ENCODE measurements at places on chromosomes 2 and 18.

DNA sequence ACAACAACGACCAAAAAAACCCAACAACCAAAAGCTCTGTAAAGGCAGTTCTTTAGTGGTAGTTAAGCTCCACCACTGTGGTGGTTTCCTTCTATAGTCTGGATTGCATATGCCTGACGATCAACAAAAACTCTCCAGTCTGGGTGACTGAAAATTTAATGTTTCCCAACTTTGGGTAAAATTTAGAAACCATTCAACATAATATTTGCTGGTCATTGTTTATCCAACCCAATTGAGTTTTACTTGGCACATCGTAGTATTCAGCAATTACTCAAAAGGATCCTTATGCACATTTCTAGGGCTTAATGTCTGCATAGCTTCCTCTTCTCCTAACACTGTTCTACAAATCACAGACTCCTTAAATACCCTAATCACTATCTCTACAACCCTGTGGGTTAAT, 1080.2 kb upstream of the NRXN1 start:
- DNase-seq, result no peak

GRCh38 chr2:74096052-74096451, 51.7 kb downstream of the BOLA3 start:
- DNase-seq, result no peak

GRCh38 chr18:79795446-79795845, 2.3 kb upstream of the KCNG2 start:
- no peak for DNase-seq

DNA sequence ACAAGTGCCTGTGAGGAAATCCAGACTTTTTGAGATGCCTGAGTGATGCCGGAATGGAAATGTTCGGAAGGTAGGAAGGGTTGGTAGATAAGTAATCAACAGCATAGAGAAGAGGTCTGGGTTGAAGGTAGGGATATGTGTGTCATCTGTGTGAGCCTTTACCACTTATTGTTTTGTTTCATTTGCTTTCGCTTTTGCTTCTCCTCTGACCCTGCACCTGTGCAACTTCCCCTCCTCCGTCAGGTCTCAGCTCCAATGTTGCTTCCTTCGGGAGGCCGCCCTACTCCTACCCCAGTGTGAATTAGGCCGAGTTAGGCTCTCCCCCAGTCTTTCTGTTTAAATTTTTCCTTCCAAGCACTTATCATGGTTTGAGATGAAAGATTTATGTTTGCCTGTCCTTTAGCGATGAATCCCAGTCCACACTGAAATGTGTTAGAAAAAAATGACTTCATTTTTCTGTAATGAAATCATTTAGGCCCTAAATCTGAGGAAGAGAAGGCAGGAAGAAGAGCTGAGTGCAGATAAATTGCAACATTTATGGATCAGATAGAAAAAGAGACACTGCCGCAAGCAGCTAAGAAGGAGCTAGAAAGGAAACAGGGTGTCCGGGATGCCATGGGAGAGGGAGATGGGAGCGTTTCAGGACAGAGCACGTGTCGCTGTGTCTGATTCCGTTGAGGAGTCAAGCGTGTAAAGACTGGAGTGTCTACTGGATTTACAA, 139.6 kb upstream of the PELI1 start:
- no peak for DNase-seq

- no peak for DNase-seq
These were observed 59.8 kb downstream of the SNTG2 start for GRCh38 chr2:1010415-1010930.

- DNase-seq, result no peak
These were observed 223.5 kb downstream of the HDAC4 start for GRCh38 chr2:239177325-239177724.

- peak; percentile 45 for DNase-seq
These were observed 1.2 kb downstream of the TFPI start for GRCh38 chr2:187552828-187553681.

GRCh38 chr18:45745817-45746461, 22.0 kb downstream of the SLC14A1 start:
- no peak for DNase-seq

GRCh38 chr2:27914805-27915175, 24.3 kb downstream of the BABAM2 start:
- DNase-seq, result no peak

DNA sequence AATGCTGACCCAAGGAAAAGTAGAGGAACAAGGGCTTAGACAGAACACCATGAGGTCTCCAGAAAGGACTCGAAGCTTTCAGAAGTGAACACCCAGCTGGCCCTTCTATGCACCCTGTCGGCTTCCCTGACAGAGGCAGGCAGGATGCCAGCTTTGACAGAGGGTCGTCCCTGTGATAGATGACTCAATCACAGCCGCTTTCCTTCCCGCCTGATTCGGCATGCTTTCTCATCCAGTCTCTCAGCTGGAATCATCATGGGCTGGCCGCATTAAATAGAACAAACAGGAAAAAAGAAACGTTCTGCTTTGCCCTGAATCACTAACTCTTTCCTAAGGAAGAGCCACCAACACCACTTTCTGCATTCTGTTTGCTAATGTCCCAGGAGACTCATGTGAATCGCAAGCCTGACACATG, 140.3 kb upstream of the RAB12 start:
- no peak for DNase-seq

GRCh38 chr2:177641331-177641730, 248.8 kb downstream of the AGPS start:
- DNase-seq, result no peak

GRCh38 chr2:47014564-47015051, 99.0 kb upstream of the MCFD2 start:
- DNase-seq, result no peak

GRCh38 chr2:178450524-178450773, 526 bp downstream of the PRKRA start:
- no peak for DNase-seq

DNA sequence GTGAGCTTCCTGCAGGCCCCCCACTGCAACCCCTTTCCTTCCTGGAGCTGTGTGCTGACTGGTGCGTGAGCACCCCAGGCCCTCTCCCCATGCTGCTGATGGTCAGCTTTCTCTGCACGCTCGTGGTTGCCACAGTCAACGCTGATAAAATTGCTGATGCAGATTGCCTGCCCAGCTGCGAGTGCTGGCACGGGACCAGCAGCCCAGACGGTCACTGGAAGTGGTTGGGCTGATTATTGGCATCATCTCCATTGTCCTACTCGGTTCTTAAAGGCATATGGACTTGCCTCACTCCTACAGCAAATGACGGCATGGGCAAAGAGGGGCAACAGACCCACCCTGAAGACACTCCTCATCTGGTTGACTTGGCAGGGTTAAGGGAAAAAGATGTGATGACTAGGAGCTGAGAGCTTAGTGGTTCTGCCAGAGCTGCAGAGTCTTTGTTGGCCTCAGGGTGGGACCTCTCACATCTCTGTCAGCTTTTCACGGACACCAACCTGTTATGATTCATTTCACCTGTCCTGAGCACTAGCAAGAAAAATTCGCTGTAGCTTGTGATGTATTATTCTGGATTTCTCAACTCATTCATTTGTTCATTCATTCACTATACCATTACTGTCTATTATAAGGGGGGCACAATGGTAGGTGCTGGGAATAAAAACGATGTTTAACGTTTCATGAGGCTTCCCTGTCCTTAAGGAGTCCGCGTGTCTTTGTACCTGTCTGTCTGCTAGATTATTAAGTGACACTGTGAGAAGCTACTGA, 38.4 kb downstream of the PAX8 start:
- DNase-seq, result peak; percentile 93

GRCh38 chr2:56484906-56485305, 301.1 kb downstream of the CCDC85A start:
- no peak for DNase-seq

DNA sequence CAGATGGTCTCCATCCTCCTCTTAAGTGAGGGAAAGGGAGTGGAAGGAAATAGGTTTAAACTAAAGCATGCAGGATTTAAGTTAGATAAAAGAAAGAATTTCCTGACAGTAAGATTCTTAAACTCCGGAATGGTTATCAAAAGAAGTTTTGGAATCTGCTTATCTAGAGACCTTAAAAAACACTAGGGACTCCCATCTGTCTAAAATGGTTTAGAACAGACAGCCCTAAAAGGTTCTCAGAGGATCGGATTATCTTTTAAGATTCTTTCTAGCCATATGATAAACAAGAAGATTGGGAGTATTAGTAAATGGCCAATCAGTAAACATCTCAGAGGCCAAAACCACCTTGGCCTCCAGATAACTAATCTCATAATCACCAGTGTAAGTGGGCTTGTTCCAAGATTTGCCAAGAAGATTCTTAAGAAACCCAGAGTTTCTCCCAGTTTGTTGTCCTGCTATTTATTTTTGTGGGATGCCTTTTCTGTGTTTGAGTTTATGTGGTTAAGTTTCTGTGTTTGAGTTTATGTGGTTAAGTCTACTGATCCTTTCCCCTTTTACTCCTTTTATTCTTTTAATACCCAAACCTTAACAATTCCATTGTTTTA, 314.9 kb upstream of the NRP2 start:
- DNase-seq, result no peak

DNA sequence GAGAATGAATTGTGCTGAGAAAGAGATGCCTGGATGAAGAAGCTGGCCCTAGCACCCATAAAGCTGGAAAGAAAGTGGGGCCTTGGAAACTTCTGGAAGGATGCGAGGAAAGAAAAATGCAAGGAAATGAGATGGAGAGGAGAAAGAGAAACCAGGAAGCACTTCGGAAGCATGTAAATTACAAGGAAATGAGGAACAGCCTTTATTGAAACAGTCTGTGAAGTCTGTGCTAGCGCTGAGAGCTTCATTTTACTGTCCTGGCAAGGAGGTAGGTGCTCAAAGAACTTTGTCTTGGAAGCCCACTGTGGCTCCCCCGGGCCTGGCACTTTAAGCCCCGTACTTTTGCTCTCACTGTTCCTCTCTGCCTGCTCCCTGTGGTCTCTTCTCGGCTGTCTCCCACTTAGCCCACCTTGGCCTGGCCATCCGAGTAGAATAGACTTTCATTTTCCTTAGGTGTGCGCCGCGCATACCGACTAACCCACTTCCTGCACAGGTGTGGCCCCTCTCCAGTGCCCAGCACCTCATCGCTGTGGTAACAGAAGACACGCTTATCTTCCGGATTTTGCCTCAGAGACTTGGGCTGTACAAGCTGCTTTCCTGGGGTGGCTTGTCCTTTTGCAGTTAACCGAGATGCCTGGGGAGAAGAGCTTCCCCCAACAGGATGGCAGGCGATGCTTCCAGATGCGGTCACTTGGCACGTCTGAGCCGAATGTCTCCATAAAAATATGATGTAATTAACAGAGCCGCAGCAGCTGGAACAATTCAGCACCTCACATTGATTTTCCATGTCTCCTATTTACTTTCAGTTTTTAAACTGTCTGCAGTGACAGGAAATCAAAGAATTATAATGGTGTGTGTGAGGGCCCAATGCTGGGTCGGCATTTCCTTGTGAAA, 199.6 kb downstream of the HRH4 start:
- DNase-seq, result no peak

GRCh38 chr2:20052229-20052851, 912 bp upstream of the LAPTM4A start:
- DNase-seq, result no peak

- no peak for DNase-seq
These were observed 15.0 kb downstream of the MLPH start for GRCh38 chr2:237501892-237502513.

GRCh38 chr2:225074919-225075681, 32.8 kb upstream of the DOCK10 start:
- DNase-seq, result no peak

DNA sequence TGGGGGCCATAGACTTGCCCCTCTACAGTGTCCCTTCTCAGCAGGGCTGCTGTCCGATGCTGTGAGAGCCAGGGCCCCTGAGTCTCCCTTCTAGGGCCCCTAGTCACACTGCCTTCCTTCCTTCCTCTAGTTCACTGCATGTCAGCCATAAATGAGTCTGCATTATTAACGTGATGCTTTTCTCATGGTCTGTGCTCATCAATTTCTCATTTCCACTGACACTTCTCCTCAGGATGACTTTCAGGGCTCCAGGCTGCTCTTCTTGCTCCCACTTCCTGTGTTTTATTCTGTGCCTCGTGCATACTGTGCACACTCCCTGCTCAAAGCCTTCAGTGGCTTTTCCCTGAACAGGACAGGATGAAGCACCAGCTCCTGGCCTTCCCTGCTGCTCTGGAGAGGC, 146.5 kb downstream of the FAM210A start:
- DNase-seq, result no peak

DNA sequence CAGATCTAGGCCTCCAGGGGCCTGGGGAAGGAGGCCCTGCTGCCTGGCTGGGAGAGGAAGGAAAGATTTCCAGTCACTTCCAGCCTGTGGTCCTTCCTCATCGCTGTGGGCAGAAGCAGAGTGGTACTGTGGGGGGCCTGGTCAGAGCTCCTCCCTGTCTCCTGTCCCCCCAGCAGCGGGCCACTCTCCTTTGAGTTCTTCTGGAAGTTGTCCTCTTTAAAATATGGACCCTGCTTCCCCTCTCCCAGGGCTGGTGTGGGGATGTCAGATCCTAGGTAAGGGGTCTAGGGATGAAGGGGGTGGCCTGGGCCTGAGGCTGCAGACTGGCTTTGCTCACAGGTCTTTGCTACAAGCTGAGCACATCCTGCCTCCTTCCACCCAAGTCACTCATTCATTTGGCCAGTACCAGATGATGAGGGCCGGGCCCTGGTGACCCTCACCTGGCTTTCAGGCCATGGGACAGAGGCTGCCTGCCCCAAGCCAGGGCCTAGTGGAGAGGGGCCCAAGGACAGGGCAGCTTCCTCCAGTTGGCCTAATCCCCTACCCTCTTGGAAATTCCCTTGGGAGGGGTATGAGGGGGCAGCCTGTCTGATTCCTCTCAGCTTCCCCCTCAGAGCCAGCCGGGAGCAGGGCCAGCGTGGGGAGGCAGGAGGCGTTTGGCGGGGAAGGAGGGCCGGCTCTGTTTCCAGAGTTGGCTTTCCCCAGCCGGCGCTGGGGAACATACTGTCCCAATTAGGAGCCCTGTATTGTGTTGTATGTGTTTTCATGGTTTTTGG, 231.9 kb downstream of the DYSF start:
- no peak for DNase-seq

GRCh38 chr2:210667711-210668110, 111.3 kb downstream of the CPS1 start:
- no peak for DNase-seq
